ENCODE measurements at places on chromosomes 11 and 22.

GRCh38 chr11:78886616-78887015, 312.0 kb upstream of the NARS2 start:
- no peak for DNase-seq

- DNase-seq: no peak
These were observed 30.2 kb downstream of the MRTFA start for GRCh38 chr22:40606306-40606705.

DNA sequence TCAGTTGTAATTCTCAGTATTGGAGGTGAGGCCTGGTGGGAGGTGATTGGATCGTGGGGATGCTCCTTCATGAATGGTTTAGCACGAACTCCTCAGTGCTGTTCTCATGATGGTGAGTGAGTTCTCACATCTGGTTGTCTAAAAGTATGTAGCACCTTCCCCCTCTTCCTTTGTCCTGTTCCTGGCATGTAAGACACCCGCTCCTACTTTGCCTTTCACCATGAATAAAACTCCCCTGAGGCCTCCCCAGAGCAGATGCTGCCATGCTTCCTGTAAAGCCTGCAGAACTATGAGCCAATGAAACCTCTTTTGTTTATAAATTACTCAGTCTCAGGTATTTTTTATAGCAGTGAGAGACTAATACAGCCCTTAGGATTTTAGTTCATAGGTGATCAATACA, 191.5 kb downstream of the MAML2 start:
- DNase-seq: no peak

DNA sequence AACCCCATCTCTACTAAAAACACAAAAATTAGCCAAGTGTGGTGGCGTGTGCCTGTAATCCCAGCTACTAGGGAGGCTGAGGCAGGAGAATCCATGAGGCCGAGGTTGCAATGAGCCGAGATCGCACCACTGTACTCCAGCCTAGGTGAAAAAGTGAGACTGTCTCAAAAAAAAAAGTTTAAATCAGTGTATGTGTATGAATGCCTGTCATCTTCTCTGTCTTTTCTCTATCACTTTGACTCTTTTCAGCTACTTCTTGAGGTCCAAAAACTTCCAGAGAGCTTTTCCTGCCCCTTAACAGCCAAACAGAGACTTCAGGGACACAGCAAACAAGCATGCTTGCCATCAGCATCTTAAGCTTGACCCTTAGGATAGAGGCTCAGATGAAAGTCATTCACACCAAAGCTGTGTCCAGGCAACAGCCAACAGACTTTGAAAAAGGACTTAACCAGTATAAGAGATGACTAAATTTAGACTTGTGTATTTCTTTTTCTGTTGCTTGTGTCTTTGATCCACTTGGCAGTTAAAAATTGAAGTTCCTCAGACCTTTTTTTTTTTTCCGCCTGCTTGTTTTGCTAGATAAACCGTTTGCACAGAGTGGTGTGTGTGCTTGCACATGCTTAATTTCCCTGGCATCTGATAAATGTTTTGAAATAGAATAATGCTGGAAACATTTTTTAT, 151.9 kb downstream of the DBX1 start:
- no peak for DNase-seq

DNA sequence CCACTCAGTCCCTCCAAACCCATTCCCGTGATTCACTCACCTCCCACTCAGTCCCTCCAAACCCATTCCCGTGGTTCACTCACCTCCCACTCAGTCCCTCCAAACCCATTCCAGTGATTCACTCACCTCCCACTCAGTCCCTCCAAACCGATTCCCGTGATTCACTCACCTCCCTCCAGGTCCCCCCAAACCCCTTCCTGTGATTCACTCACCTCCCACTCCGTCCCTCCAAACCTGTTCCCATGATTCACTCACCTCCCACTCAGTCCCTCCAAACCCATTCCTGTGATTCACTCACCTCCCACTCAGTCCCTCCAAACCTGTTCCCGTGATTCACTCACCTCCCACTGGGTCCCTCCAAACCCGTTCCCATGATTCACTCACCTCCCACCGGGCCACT, 639.6 kb downstream of the BRD1 start:
- no peak for DNase-seq

DNA sequence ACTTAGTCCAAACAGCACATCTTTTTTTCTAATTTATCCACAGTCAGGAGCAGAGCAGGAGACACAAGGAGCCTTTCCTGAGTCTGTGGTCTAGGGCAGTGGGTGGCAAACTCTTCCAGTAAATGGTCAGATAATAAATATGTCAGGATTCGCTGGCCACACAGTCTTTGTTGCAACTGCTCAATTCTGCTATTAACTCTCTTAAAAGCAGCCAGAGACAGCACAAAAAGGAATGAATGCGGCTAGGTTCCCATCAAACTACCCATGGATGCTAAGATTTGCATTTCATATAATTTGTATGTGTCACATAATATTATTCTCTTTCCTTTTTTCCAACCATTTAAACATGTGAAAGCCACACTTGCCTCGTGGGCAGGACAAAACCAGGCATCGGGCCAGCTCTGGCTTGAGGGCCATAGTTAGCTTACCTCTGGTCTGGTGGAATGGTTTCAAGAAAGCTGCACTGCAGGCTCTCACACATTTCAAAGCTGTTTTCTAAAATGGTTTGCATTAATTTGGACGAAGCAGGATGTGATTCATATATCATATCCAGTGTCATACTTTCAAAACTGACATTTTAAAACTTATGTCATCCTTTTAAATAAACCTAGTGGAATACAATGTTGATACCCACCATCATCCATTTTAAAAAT, 64.7 kb upstream of the CD5 start:
- DNase-seq: no peak

GRCh38 chr11:103413266-103413888, 304.2 kb downstream of the DYNC2H1 start:
- DNase-seq: no peak

DNA sequence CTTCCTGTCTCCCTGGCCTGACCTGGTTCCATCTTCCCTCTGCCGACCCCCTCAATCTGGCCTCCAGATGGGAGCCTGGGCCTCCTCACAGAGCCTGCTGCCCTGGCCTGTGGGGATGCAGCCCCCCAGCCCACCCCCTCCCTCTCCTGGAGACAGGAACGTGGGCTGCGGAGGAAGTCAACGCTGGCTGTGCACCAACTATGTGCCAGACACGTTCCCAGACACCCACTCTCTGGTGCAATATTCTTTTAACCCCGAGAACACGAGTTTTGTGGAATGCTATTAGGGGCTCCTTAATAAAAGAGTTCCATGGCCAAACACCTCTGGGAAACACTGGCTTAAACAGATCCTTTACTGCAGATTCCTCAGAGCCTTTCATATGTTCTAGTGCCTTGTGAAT, 15.9 kb downstream of the WNT11 start:
- DNase-seq: no peak

DNA sequence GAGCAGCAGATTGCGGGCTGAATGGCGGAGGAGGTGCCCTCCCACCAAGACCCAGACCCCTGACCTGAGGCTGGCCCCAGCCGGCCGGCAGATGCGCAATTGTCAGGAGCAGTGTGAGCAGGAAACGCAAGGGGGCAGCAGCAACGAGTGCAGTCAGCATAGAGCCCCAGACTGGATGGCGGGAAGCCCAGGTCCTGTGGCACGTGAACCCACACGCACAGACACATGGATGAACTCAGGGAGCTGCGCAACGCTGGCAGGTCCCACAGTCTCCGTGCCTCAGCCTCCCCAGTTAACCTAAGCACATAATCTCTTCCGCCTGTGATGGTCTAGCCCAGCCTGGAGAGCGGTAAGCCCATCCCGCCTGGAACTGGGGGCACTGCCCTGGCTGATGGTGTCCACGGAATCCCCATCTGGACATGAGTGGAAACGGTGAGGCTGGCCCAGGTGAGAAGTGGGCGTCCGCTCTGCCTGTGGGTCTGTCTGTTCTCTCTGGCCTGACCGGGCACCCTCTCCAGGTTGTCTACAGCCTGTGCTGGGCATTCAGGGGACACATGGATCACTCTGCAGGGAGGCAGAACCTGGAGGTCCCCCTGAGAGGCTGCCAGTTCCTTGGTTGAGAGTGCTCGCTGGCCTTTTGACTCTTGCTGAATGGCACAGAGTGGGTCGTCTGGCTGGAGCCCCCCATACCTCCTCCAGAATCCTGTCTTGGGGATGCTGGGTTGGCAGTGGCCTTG, 626 bp upstream of the TBX10 start:
- peak; percentile 32 for DNase-seq

DNA sequence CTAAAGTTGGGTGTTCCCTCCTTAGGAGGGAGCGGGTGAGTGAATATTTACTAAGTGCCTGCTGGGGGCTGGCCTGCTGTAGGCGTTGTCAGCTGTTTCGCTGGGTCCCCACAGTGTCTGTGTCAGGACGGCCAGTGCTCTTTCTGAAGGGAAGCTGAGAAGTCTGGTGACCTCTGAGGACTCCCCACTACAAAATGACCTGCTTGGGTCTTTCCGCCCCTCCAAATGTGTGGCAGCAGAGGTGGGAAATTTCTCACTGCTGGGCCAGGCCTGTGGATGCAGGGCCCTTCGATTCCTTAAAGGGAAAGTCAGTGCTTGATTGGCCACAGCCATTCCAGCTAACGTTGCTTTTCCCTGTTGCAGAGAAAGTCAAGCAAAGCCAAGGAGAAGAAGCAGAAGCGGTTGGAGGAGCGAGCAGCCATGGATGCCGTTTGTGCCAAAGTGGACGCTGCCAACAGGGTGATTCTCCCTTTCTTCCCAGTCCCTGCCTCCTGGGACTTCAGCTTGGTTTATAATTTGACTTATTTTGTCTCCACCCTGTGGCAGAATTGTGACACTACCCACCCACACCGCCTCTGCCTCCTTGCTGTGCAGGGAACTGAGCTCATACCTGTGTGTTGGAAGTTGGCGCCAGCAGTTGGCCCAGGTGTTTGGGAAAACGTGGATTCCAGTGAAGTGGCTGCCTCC, 6.8 kb downstream of the NAA40 start:
- peak; percentile 76 for DNase-seq

DNA sequence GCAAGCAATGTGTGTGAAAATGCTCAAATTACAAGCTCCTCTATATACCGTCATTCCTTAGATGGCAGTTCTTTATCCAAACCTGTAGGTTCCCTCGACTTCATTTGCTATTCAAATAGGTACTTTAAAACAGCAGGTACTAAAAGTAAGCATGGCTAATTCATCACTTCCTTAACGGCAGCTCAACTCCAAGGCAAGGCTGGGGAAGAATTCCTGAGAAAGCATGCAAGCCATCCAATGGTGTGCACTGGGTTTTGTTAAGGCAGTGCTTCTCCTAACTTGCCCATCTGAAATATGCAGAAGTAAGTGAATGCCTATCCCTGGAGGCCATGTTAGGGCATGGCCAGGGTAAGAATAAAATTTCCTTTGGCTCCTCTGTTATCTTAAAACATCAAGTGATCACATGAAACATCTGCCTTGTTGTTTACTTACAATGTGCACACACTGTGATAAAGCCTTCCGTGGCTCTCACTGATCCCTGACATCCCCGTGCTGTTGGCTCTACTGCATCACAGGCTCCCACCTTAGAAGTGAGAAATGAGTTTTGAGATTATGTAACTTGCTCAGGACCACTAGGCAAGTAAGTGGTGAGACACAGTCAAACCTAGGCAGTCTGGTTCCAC, 52.1 kb downstream of the SMCO4 start:
- DNase-seq: peak; percentile 97

DNA sequence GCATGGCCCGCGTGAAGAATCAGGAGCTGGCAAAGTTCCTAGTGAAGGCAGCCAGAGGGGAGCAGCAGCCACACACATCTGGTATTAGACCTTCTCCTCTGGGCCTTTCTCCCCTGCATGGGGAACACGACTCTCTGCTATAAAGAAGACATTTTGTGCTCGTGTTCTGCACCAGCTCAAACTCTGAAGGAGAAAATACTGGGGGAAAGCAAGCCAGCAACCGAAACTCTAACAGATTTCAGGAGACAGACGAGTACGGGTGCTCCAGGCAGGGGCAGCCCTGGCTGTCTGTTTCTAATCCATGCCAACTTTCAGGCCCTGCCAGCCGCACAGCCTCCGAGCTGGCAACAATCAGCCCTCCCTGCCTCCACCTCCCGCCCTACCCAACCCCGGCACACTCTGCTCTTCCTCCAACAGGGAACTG, 296.3 kb downstream of the BRD1 start:
- DNase-seq: no peak

DNA sequence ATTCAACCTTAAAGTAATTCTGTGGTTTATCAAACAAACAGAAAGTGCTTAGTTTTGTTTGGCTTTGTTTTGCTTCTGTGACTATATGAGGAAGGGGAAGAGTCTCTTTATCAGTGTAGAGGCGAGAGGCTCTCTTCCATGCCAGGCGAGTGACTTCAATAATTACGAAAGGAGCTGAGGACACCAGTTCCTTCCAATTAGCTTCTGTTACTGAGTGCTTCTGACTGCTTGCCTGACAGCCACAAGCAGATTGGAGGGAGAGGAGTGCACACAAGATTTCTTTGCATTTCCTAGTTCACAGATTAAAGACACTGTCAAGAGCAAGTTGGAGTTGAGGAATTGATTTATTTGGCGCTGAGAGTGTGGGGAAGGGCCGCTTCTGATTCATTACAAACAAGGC, 1484.5 kb upstream of the TENM4 start:
- DNase-seq: no peak

- no peak for DNase-seq
These were observed 24.1 kb upstream of the SCN2B start for GRCh38 chr11:118200497-118200896.

DNA sequence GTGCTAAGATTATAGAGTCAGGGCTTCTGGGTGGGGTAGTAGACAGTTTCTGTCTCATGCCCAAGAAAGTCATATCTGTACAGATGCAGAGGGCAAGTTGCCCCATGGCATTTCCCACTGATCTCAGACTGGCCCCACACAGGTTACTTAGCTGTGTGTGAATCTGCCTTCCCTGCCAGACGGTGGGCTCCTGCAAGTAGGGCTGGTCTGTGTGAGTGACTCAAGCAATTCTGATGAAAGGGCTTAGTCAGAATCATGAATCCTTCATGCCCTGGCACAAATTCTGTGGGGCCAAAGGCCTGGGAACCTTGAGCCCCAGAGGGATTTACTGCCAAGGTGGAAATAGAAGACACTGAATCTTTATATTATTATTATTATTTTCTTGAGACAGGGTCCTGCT, 30.4 kb downstream of the USH1C start:
- DNase-seq: no peak

DNA sequence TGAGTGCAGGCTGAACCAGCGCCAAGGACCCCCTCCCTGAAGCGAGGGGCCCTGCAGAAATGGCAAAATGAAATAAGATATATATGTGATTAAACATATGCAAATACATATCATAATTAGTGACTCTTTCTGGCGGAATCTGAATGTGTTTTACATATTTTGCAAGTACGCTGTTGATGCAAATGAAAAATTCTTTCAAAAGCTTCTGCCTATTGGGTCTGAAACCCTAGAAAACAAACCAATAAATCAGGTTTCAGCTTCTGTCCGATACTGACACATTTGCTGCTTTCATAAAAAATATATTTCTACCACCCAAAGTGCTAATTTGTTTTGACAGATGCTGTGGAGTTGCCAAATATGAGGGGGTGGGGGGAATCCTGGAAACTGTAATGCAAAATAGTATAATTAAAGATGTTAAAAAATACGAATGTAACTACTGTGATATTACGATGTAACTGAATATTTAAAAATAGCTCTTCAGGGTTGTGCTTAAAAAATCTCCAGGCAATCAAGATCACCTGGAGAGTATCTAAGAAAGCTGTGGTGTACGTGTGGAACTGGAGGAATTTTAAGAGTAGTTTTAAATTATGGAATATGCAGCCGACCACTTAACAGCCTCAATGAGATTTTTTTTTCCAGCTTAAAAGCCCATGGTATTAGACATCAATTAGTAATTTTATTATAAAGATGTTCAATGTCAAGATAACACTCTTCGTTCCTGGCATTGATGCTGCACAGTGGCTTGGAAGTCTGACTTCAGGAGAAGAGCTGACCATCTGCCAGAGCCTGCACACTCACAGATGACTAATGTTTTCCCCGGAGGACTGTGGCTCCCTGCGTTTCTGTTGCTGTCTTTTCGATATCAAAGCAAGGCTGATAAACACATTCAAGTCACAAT, 122.2 kb upstream of the RCN1 start:
- peak; percentile 88 for DNase-seq

Measured in NCI-H526 treated with DMSO at 0.1 percent for 48 hours (cell line).